CD4-positive, alpha-beta T cell treated with Interleukin-6 at 100 ng/mL for 8 hours (primary cell): ENCODE measurements at places on chromosomes 7 and 10.

DNA sequence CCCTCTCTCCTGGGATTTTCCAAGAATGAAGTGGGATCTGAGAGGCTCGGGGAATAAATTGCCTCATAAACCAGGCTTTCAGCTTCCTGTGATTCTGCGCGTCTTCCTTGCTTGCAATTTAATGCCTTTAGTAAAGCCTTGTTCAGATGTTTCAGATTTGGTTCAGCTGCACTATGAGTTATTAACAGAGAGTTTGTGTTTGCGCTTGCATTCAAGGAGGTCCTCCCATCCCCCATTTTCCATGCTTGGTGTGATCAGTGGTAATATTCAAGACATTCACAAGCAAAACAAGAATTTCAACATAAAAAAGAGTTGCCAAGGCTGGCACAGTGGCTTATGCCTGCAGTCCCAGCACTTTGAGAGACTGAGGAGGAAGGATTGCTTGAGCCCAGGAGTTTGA is 1068.9 kb downstream of the TYW1 start:
- no peak for DNase-seq

GRCh38 chr7:149198161-149198816 is 2.9 kb downstream of the ZNF282 start:
- DNase-seq: no peak

- no peak for DNase-seq
Measured at GRCh38 chr7:127383123-127383835, 9.2 kb downstream of the ZNF800 start.

DNA sequence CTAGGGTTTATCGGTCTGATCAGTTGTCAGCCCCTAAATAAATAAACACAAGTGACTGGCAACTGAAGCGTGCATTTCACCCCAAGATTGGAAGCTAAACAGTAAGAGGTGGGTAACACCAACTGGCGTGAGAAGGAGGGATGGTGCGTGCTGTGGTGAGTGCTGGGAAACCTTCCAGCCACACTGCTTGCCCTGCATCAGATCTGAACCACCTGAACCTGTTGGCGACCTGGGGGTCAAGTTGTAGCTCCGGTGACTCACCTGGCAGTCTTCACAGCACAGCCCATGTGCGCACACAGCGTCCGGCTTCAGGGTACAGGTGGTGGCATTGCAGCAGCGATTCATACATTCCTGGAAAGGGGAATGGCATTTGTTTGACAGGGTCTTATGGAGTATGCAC is 170.1 kb downstream of the FANK1 start:
- DNase-seq: no peak

DNA sequence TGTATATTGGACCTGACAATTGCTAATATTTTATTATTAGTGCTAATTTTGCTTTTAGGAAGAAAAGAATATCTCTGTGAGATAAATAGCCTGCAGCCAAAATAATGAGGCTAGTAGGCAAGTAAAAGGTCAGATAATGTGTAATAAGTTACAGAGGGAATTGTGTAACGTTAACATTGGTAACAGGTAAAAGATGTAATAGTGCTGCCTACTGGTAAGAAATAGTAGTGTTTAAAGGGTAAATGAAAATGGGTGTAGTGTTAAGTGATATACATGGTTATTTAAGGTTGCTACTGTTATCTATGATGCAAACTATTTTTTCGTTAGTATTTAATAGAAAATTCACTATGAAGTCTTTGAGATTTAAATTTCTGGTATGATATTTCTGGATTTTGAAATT is 9.2 kb upstream of the FOXP2 start:
- no peak for DNase-seq

DNA sequence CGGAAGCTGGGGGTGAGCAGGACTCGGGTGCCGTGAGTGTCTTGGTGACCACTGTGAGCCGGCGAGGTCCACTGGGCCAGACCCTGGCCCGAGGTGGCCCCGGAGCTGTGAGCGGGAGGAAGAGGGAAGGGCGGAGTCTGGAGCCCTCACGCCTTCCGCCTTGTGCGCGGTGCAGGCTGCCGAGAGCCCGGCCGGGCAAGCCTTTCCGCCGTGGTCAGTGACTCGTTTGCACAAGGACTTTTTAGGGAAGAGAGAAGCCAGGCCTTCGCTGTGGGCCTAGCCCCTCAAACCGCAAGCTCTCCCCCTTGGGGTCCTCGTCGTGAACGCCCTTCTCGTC is 40.9 kb upstream of the ZNF32 start:
- DNase-seq: peak; percentile 6

- no peak for DNase-seq
Measured at GRCh38 chr10:77526868-77527617, 110.6 kb downstream of the KCNMA1 start.

DNA sequence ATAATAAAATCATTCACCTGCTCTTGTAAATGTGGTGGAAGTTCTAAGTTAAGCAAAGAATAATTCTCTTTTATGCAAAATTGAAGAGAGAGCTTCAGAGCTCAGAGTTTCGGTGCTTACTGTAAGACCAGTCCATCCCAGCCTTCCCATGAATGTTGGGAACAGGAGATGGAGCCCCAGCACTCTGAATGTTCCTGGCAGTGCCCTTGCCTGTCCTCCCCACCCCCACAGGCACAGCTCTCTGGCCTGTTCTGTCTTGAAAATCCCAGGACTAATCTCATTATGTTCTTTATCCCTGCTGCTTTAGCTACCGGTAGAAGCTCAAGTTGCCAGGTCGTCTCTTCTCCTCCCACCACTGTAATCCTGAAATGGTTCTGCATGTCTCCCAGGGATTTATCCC is 29.1 kb upstream of the LHFPL3 start:
- DNase-seq: no peak

GRCh38 chr7:155257482-155258225 is 40.0 kb upstream of the INSIG1 start:
- no peak for DNase-seq

DNA sequence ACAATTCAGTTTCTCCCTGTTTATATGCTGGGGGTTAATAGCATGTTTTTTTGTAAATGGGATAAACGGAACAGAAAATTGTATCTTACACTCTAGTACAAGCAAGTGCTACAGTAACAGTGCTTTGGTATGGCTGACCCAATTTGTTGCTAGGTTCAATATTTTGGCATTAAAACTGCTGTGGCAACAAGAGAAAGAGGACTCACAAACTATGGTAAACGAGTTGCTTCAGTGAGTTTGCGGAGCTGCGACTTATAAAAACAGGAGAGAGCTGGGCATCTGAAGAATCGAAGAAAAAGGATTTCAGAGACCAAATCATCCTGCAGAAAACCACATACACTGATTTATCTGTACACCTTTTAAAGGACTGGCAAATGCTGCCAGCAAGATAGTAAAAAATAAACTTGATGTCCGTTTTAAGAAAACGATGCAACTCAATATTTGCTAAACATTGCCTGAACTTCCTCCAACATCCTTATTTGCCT is 2.2 kb downstream of the GLUD1 start:
- DNase-seq: no peak

GRCh38 chr10:70761031-70761601 is 24.1 kb downstream of the TBATA start:
- DNase-seq: no peak

GRCh38 chr10:6203331-6204062 is 765 bp downstream of the PFKFB3 start:
- peak; percentile 34 for DNase-seq

DNA sequence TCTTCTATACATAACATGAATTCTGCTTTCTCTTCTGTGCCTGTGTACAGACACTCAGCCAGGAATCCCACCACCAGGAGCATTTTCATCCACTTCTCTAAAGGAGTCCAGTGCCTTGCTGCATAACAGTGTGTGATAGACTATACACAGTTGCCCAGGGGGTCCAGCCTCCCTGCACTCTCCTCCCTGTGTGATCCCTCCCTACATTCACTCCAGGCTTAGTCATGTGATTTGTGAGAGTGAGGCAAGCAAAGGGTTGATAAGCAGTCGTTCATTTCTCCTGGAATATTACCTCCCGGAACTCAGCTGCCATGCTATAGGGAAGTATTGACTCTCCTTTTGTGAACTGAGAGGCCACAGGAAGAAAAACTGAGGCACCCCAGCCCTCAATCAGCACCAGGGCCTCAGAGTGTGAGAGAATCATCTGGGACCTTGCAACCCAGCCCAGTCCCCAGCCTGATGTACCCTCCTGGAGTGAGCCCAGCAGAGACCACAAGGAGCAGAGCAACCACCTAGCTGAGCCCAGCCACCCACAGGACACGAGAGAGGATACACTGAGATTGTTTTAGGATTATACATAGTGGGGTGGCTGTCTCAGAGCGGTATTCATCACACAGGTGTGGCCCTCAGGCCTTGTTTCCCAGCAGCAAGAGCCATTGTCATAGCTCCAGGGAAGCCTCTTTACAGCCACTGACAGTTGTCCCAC is 45.0 kb upstream of the EEPD1 start:
- DNase-seq: no peak

GRCh38 chr7:155017834-155018233 is 14.9 kb upstream of the PAXIP1 start:
- DNase-seq: no peak

DNA sequence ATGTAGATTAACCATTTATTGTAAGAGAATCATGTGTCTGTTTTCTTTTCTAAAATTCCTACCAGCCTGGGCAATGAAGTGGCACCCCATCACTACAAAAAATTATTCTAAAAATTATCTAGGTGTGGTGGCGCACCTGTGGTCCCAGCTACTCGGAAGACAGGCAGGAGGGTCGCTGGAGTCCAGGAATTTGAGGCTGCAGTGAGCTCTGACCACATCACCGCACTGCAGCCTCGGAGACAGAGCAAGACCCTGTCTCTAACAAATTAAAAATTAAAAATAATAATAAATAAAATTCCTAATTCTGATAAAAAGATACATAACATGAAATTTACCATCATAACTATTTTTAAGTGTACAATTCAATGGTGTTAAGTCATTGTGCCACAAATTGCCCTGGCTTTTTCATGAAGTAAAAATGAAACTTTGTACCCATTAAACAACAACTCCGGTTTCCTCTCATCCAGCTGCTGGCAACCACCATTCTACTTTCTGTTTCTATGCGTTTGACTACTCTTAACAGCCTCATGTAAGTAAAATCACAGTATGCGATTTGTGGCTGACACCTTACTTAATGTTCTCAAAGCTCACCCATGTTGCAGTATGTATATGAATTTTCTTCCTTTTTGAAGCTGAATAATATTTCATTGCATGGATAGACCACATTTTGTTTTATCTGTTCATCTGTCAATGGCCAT is 20.6 kb upstream of the USP6NL start:
- DNase-seq: peak; percentile 31

- no peak for DNase-seq
Measured at GRCh38 chr10:21174715-21175495, 277.8 kb upstream of the NEBL start.

GRCh38 chr10:114271075-114271778 is 32.2 kb downstream of the VWA2 start:
- no peak for DNase-seq

DNA sequence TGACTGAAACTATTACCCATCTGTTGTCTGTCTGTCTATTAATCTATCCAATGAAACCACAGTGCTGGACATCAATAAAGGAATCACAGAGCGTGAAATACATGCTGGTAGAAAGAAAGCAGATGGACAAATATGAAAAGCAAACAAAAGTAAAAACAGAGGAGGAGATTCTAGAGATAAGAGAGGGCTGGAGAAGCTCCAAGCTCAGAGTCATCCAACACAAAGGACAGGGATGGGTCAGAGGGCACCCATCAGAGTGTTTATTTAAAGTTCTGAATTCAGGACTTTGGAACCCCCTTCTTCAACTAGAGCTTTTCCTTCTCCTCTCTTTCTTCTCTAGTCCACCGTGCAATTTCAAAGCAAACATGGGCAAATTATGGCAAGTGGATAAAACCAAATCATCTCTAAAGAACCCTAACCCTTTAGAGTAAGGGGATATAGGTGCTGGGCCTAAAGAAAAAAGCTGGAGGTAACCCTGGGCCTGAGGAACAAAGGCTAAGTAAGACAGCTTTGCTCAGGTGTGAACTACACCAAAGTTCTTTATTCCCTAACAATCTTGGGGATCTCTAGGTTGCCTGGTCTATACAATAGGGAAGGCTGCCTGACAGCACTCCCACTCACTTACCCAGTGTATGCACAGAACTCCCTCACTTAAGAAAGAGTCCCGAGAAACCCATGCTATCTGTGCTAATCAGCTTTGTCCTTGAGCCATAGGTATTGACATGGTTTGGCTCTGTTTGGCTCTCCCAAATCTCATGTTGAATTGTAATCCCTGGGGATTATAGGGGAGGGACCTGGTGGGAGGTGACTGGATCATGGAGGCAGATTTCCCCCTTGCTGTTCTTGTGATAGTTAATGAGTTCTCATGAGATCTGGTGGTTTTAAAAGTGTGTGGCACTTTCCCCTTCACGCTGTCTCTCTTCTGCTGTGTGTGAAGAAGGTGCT is 97.0 kb downstream of the BAMBI start:
- no peak for DNase-seq

GRCh38 chr7:92246360-92247101 is 757 bp downstream of the ANKIB1 start:
- peak; percentile 3 for DNase-seq

GRCh38 chr7:18505870-18506460 is 10.4 kb downstream of the HDAC9 start:
- DNase-seq: no peak

- no peak for DNase-seq
Measured at GRCh38 chr7:124457841-124458240, 307.8 kb downstream of the GPR37 start.

- no peak for DNase-seq
Measured at GRCh38 chr7:26624431-26624830, 240.0 kb downstream of the SKAP2 start.

DNA sequence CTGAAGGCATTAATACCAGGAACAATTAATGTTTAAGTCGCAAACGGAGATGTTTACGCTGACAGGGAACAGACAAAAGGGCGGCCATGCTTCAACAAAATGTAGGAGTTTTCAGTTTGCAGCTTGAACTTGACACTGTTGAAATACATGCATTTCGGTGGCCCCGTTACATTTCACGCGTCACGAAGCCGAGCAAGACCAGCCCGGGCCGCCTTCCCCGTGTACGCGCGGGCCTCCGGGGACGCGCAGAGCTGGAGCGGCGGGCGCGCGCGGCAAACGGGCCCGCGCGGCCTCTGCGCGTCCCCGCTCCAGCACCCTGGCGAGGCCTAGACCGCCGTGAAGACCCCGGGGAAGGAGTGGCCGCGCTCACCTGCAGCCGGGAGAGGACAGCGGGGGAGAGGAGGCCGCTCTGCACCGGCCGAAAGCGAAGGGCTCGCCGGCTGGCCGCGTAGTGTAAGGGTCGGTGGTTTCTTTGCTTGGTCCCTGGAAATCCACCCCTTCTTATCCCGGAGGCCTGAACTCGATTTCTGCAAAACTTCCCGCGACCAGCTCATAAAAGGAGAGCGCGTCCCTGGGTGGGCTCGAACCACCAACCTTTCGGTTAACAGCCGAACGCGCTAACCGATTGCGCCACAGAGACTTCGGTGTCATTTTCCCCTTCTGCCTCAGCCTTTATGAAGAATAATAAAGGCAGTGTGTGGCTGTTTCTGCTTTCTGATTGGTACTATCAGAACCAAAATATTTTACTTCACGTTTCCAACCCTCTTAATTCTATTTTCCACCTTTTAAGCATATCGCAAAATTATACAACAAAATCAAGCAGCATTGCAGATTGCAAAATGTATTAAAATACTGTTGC is 11.4 kb upstream of the EBLN1 start:
- peak; percentile 83 for DNase-seq
